ENCODE measurements at places on chromosomes 13 and 19. TPM values are rescaled to one million over a fixed set of nuclear protein-coding genes. Genes with fewer than 3 reads are reported as not detected.

Gene OPA3
- 8.0 TPM for total RNA-seq

Gene MISP
- total RNA-seq, result 1.3 TPM

Gene ANGPTL8
- total RNA-seq, result not detected

Gene C19orf85
- total RNA-seq, result not detected

Gene SCAF1
- total RNA-seq, result 27.9 TPM

Gene SH2D3A
- 11.4 TPM for total RNA-seq

DNA sequence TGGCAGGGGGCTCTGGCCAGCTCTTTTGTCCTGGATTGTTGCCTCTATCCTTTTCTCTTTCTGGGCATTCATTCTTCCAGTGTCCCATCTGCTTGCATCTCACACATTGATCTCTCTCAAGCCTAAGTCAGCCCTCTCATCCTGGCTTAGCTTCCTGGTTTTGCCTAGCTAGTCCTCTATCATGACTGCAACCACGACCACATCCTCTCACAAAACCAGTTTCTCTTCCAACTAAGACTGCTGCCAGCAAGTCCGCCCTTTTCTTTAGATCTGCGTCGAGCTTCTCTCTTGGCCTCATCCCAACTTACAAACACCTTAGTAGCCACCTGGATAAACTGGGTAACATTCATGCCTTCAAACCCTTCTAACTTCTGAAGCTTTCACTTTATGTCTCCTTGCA lies 212.2 kb upstream of the HTR2A start:
- no peaks in the 10 kb centered on the region for H3K36me3 ChIP-seq
- H3K27ac ChIP-seq, result no peak overlapping the region
- no peaks in the 10 kb centered on the region for H3K4me1 ChIP-seq
- DNase-seq, result no peak
- H3K27me3 ChIP-seq, result no peaks in the 10 kb centered on the region

DNA sequence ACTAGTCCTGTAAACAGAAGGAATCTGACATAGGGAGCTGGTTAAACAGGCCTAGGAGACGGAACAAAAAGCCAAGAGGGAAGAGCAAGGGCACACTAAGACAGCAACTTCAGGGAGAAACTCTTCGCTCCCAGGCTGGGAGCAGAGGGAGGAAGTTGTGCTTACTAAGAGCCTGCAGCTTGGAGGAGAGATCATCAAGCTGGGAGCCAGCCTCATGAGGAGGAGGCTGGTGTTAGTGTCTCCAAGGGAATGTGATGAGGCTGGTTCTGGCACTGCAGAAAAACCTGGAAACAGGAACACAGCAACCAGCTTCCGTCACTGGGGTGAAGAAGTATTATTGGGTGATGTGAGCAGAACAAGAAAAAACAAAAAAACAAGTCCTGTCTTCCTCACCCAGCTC lies 1027.3 kb downstream of the UQCRFS1 start:
- no peaks in the 10 kb centered on the region for H3K36me3 ChIP-seq
- H3K27me3 ChIP-seq, result no peaks in the 10 kb centered on the region
- DNase-seq, result no peak

GRCh38 chr19:45560686-45561085 lies 23.9 kb downstream of the OPA3 start:
- DNase-seq, result no peak
- no peaks in the 10 kb centered on the region for H3K4me1 ChIP-seq
- no peaks in the 10 kb centered on the region for H3K36me3 ChIP-seq
- H3K27ac ChIP-seq, result no peak overlapping the region
- H3K27me3 ChIP-seq, result no peaks in the 10 kb centered on the region
- H3K4me3 ChIP-seq, result no peak overlapping the region

DNA sequence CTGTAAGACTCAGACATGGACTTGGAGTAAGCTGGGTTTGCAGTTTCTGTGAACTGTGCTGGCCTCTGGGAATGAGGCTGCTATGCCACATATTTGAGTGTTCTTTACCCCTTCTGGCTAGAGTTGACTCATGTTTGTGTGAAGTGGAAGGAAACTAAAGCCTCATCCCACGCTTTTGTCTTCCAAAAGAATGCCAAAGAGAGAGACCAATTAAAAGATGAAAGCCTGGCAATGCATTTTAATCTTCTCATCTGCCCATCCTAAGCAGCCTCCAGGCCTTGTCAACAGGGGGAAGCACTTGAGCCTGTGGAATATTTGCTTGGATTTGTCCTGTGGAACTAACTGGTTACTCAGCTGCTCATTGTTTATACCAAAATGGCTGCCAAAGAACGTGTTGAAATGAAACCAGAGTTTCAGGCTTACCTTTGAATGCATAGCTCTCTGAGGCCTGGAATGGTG lies 49.1 kb downstream of the LMO7 start:
- no peaks in the 10 kb centered on the region for H3K27me3 ChIP-seq
- H3K27ac ChIP-seq, result no peak overlapping the region
- no peak for DNase-seq
- no peaks in the 10 kb centered on the region for H3K4me1 ChIP-seq
- no peak overlapping the region for H3K4me3 ChIP-seq

GRCh38 chr13:37587236-37587635 lies 11.3 kb downstream of the POSTN start:
- no peaks in the 10 kb centered on the region for H3K4me1 ChIP-seq
- H3K4me3 ChIP-seq, result no peak overlapping the region
- no peaks in the 10 kb centered on the region for H3K36me3 ChIP-seq
- H3K27me3 ChIP-seq, result no peaks in the 10 kb centered on the region

DNA sequence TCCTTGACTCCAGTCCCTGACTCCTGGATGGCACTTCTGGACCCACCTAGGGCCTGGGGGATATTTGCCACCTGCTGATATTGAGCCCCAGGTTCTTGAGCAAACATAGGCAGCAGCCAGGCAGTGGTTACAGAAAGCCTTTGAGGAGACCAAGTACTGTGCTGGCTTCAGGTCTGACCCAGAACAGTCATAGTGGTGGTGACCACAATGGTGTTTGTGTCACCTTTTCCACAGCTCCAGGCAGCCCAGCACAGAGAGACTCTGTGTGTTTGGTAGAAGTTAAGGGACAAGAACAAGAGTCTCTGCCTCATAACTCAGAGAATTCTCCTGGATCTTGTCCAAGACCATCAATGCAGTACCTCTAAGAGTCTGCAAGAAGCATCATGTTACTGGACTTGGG lies 14.6 kb upstream of the CLC start:
- H3K27me3 ChIP-seq, result no peaks in the 10 kb centered on the region
- no peaks in the 10 kb centered on the region for H3K36me3 ChIP-seq
- H3K4me3 ChIP-seq, result no peak overlapping the region
- DNase-seq, result no peak
- H3K4me1 ChIP-seq, result no peaks in the 10 kb centered on the region
- no peak overlapping the region for H3K27ac ChIP-seq

- H3K4me1 ChIP-seq, result no peaks in the 10 kb centered on the region
- H3K27ac ChIP-seq, result no peak overlapping the region
- H3K4me3 ChIP-seq, result no peak overlapping the region
- no peaks in the 10 kb centered on the region for H3K27me3 ChIP-seq
- H3K36me3 ChIP-seq, result no peaks in the 10 kb centered on the region
Observed at GRCh38 chr13:64633948-64634347, 2596.2 kb downstream of the PCDH9 start.

DNA sequence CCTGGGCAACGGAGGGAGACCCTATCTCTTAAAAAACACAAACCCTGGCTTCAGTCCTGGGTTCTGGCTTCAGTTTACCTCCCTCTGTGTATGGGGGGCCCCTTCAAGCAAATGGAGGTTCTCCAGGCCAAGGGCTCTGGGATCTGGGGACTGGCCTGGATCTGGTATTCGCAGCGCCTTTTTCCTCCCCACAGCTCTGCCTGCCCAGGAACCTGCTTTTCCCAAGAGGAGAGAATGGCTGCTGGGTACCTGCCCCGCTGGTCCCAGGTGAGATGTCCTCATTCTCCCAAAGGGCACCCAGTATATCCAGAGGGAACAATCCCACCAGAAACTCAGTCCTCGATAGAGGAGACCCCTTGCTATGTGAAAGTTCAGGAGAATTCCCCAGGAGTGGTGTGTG lies 3.2 kb downstream of the ZNF554 start:
- H3K36me3 ChIP-seq, result no peaks in the 10 kb centered on the region
- no peaks in the 10 kb centered on the region for H3K27me3 ChIP-seq
- H3K27ac ChIP-seq, result no peak overlapping the region
- H3K4me1 ChIP-seq, result peaks cover 6% of the 10 kb centered on the region
- DNase-seq, result no peak
- no peak overlapping the region for H3K4me3 ChIP-seq

- no peak for DNase-seq
- no peak overlapping the region for H3K27ac ChIP-seq
- H3K27me3 ChIP-seq, result no peaks in the 10 kb centered on the region
- H3K4me1 ChIP-seq, result no peaks in the 10 kb centered on the region
Observed at GRCh38 chr19:31583148-31583547, 233.9 kb upstream of the TSHZ3 start.

DNA sequence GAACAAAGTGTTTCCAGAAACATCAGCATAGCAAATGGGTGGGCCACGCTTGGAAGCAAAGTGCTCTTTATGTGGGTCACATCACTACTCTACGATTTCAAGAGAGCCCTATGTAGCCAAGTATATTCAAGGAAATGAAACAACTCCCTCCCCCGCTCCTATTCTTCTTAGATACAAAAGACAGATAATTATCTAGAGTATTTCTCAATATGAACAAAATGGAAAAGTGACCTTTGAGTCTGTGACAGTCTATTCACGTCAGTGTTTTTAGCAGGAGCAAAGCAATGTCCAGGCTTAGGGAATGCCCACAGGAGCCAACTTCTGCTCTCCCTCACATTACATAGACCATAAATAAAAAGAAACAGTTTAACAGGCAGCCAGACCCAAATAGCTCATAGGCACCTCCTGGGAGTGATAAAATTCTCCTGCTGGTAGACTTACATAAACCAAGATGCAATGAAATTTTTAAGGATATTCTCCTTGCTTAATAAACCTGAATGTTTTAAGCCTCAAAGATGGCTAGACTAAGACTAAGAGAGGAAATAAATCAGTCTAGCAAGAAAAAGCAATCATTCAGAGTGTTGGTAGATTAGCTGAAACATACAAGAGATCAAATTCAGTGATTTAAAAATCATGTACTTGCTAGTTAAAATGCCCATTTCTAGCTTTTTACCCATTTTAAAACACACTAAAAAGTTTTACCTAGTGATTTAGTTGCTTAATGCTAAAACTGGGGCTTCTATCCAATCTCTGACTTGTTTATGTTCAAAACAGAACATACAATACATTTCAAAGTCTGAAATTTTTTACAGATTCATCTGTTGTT lies 182.8 kb downstream of the RGCC start:
- no peaks in the 10 kb centered on the region for H3K36me3 ChIP-seq
- H3K27me3 ChIP-seq, result no peaks in the 10 kb centered on the region
- DNase-seq, result no peak
- H3K27ac ChIP-seq, result no peak overlapping the region
- H3K4me3 ChIP-seq, result no peak overlapping the region
- H3K4me1 ChIP-seq, result peaks cover 5% of the 10 kb centered on the region

DNA sequence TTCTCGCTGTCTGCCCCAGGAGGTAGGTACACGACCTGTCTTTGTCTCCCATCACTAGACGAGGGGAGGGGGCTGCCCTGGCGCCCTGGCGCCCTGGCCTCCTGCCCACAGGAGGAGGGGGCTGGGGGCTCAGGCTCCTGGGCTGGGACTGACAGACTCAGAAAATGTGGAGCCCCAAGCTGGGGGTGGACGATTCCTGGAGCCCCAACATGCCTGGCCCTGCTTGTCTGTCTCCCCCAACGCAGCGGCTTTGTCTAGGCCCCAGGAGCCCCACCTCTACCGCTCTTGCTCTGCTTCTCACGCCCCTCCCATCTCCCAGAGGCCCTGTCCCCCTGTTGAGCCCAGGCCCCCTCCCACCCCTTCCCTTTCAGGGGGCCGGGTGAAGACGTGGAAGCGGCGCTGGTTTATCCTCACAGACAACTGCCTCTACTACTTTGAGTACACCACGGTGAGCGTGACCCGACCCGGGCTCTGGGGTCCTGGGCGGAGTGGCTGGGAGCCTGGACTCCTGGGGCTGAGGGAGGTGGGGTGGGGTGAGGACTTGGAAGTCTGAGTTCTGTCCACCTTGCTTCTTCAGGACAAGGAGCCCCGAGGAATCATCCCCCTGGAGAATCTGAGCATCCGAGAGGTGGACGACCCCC lies 8.6 kb downstream of the CYTH2 start:
- H3K27me3 ChIP-seq, result no peaks in the 10 kb centered on the region
- DNase-seq, result no peak
- H3K27ac ChIP-seq, result no peak overlapping the region
- H3K36me3 ChIP-seq, result peaks cover 25% of the 10 kb centered on the region

DNA sequence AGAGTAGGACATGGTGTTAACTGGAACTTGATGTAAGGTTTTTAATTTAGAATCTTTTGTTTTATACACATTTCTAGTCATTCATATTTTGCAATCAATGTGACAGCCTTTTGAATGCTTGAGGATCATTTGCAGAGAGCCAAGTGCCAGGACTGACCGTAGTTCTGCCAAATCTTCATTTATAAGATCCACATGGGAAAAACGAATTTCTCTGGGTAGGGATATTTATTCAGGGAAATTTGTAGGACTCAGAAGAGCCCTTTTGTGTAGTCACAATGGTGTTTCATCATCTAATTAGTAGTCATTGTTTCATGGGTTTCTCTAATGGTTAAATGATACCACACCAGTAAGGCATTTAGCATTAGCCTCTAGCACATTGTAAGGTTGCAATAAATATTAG lies 161.1 kb downstream of the LMO7 start:
- no peaks in the 10 kb centered on the region for H3K27me3 ChIP-seq
- no peak overlapping the region for H3K27ac ChIP-seq
- peaks cover 10% of the 10 kb centered on the region for H3K36me3 ChIP-seq
- H3K4me1 ChIP-seq, result no peaks in the 10 kb centered on the region
- H3K4me3 ChIP-seq, result no peak overlapping the region
- DNase-seq, result no peak

All from pancreas (tissue), 10 donors.